Brain (organoid and tissue), 16 donors: ENCODE measurements at places on chromosomes 1 and 21. TPM values are rescaled to one million over a fixed set of nuclear protein-coding genes. Genes with fewer than 3 reads are reported as not detected.
A peak's percentile ranks its signal among the peaks of the same experiment; 100 is the strongest.

DNA sequence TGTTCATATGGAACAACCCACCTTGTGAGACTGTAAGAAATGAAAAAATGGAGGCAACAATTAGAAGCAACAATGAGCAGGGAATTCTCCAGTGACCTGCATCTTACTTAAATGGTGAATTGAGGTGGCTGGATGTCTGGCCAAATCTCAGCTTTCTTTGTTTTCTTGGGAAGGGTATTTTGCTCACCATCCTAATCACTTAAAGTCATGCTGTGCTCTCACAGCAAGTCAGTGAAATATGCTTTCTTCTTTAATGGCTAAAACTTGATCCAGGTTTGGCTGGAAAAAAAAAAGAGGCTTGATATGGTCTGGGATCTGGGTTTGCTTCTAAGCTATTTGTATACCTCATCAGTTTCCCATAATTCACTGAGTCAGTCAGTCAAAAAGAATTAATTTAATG, 124.8 kb downstream of the ESRRG start:
- DNase-seq: no peak

- DNase-seq: peak; percentile 80
Measured at GRCh38 chr21:27134516-27134915, 167.6 kb upstream of the ADAMTS5 start.

GRCh38 chr1:20846461-20847374, 59.6 kb upstream of the HP1BP3 start:
- no peak for DNase-seq

- no peak for DNase-seq
Measured at GRCh38 chr1:27333717-27334279, 8.0 kb upstream of the SYTL1 start.

DNA sequence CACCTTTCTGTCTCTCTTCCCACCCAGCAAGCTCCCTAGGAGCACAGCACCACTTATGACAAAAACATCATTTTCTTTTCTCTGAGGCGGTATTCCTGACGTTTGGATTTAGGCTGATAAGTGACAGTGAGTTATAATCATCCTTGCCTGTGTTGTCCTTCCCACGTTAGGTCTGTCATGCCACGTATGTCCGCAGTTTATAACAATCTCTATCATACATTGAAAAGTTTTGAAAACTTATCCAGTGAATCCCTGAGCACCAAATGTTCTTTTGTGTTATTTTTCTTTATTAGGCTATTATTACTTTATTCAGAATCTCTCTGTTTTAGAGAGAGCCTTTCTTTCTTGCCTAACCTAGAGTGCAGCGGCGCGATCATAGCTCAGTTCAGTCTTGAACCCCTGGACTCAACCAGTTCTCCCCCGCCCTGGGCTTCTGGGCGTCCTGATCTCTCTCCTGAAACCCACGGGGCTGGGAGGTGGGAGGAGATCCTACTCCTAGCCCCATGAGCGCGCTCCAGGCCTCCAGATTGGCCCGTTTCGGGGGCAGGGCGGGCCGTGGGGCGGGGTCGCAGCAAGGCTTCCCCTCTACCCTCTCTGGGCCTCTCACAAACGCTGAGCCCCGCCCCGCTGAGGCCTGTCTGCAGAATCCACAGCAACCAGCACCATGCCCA, at the start of gene GSTM2:
TSS of gene GSTM2 (plus strand) at position 606 of the 671 bp plus-strand sequence. CDS start at position 665, 59 bp downstream.
- DNase-seq: peak; percentile 88

- no peak for DNase-seq
Measured at GRCh38 chr1:181998858-181999257, 62.7 kb downstream of the ZNF648 start.

GRCh38 chr1:175978476-175978875, 228.6 kb downstream of the COP1 start:
- no peak for DNase-seq

Gene SCAMP3
- polyA plus RNA-seq: 118 TPM

Gene FMOD
- 7.9 TPM for polyA plus RNA-seq

Gene CDC20
- polyA plus RNA-seq: 134 TPM
